CD8-positive, alpha-beta T cell (primary cell): ENCODE measurements at places on chromosomes 4 and X. TPM values are rescaled to one million over a fixed set of nuclear protein-coding genes. Genes with fewer than 3 reads are reported as not detected.

DNA sequence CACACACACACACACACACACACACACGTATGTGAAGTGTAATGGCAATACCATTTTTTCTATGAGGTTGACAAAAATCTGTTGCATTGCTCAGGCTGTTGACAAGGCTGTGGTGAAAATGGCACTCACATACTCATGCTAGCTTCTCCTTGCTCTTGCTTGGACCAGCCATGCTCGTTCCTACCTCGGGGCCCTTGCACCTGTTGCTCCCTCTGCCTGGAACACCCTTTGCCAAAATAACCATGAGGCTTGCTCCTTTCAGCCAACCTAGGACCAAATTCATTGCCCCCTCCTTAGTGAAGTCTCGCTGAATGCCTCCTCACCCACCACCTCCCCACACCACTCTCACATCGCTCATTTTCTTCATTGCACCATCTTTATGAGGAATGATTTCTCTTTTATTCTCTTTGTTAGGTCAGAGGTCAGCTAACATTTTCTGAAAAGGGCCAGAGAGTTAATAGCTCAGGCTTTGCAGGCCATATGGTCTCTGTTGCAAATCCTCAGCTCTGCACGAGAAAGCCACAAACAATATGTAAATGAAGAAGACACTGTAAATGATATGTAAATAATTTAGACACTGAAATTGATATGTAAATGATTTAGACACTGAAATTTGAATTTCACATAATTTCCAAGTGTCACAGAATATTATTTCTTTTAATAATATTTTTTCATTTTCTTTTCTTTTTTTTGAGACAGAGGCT lies 13.3 kb downstream of the SLC38A5 start:
- DNase-seq, result no peak

GRCh38 chrX:41055740-41056139 lies 29.5 kb upstream of the USP9X start:
- no peak for DNase-seq

GRCh38 chrX:121160987-121161386 lies 113.6 kb downstream of the GLUD2 start:
- DNase-seq, result no peak

DNA sequence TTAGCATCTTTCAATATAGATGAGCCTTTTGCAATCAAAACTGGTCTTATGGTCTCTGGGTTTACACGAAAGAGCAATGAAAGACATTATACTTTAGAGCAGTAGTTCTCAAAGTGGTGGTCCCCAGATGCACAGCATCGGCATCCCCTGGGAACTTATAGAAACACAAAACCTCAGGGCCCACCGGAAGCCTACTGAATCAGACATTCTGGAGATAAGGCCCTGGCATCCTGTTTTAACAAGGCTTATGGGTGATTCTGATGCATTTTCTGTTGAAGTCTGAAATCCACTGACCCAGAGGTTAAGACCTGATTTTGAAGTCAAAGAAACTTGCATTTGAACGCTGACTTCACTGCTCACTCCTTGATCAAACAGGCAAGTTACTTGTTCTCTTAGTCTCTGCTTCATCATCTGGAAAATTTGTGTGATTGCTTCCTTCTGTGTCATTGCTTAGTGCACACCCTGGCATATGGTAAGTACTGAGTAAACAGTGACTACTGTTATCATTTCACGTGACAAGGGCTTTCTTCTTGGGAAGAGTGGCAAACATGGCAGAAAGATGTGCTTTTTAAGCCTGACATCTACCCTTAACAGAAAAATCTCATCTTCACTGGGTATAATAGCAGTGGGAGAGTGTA lies 14.5 kb downstream of the CHRNA9 start:
- no peak for DNase-seq

- DNase-seq, result peak; percentile 76
Measured at GRCh38 chr4:176065435-176066291, at the start of gene WDR17. Gene WDR17 (plus strand): TSS chr4:176065841. CDS start chr4:176111581, 45,740 bp downstream.

DNA sequence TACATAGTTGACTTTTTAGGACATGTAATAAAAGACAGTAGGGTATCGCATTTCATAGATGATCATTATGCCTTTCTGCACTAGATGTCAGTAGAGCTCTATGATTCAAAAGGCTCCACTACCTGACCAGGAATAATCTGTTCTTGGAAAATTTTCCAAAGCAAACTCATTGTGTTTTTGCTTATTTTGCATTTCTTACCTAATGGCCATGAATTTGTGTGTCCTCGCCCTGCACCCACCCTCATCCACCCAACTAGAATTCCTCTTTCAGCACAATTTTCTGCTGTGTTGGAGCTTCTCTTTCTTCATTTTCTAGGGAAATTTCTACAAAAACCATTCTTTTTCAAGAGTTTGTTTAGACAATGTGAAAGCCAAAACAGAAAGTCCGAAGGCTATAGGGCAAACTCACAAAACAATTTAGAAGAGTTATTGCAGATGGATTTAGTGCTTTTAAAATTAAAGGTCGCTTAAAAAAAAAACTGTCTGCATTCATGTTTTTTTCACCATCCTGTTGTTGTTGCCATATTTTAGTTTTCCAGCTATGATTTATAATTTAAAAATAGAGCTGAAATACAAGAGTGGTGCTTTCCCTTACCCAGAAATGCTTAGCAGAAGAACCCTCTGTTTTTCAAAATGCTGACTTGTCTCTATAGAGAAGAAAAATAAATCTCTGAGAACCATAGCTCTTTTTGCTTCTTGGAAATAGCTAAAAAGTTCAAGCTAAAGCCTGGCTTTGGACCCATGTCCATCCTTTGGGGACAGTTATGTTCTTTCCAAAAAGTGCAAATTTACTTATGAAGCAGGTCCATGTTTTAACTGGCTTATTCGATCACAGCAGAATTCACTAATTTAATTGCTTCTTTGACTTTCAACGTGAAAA lies 183.7 kb downstream of the SPATA18 start:
- no peak for DNase-seq

DNA sequence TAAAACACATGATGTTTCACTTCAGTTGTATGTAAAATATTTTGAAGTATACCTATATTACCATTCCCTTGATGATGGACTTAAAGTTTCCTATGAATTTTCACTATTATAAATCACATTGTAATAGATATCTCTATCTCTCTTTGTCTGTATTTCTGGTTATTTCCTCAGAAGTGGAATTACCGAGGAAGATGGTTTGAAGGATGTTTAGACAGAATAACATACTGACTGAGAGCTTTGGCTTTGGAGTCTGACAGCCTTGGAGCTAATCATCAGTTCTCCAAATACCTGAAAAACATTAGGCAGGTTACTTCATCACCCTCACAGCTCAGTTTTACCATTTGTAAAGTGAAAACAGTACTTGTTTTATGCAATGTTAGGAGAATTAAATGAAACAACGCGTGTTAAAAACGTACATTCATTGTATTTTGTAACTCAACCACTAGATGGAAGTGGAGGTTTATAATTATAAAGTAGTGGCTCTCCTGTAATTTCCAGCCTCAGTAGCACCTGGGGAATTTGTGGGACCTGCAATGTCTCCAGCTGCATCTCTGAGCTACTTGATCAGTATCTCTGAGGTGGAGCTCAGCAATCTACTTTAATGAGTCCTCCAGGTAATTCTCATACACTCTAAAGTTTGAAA lies 14.3 kb downstream of the JCHAIN start:
- DNase-seq, result peak; percentile 54

The EVC2 gene
- 1.2 TPM for total RNA-seq

GRCh38 chrX:9707306-9708033 lies 58.2 kb downstream of the GPR143 start:
- no peak for DNase-seq

The SPIN2A gene
- 0.61 TPM for total RNA-seq

GRCh38 chr4:123849495-123849894 lies 452.9 kb downstream of the SPRY1 start:
- no peak for DNase-seq

- no peak for DNase-seq
Measured at GRCh38 chr4:88949605-88950004, 107.4 kb downstream of the FAM13A start.

DNA sequence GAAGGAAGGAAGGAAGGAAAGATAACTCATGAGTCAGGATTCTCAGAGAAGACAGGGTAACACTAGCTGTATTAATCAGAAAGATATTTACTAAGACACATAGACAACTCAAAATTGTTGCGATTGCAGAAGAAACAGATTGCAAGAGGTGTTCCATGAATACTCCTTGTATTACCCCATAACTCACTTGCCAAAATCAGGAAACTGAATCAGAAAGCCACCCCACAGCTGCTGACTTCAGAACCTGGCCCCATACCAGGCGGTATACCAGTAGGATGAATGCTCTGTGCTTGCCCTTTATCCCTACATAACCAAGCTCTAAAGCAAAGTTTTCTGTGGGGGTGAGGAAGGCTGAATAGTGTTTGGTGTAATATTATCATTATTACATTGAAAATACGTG lies 468.5 kb downstream of the IQCM start:
- DNase-seq, result no peak

The DGKK gene
- total RNA-seq, result not detected

GRCh38 chr4:118801895-118802575 lies 33.9 kb downstream of the SEC24D start:
- no peak for DNase-seq

The ZNF732 gene
- total RNA-seq, result not detected
